ENCODE measurements at places on chromosomes 3 and 15.
A peak's percentile ranks its signal among the peaks of the same experiment; 100 is the strongest.

DNA sequence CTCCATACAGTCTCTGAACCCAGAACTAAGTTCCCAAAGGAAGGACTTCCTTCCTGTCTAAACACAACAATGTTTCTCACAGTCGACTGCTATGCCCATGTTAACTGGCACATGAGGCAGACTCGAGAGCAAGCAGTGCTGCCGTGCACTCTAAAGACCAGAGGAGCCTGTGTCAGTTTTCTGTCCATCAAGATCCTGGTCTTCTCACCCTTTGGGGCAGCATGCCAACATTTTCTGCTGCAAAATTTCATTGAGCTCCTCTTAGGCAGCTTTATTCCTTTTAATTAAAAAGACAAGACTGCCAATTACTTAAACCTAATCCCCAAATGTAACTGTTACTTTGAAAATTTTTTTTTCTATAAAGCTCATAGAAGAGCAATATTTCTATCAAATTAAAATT is 205.1 kb downstream of the GAP43 start:
- DNase-seq, result no peak

DNA sequence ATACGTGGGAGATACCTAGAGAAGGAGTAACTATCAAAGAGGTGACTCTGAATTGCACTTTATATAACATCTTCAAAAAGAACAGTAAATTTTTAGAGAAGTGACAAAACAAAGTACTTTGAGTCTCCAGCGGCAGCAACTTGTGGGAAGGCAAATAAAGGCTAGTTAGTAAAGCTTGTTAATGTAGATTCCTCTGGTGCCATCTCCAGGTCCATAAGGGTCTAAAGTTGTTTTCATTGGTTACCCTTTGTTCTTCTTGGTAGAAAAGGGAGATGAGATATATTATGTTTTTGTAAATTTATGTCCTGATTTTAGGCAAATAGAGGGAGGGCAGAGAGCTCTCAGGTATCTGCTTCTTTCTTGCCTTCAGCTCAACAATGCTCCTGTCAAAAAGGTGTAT is 161.6 kb downstream of the MYRIP start:
- DNase-seq, result no peak

GRCh38 chr15:38238311-38238710 is 14.3 kb upstream of the SPRED1 start:
- DNase-seq, result no peak

DNA sequence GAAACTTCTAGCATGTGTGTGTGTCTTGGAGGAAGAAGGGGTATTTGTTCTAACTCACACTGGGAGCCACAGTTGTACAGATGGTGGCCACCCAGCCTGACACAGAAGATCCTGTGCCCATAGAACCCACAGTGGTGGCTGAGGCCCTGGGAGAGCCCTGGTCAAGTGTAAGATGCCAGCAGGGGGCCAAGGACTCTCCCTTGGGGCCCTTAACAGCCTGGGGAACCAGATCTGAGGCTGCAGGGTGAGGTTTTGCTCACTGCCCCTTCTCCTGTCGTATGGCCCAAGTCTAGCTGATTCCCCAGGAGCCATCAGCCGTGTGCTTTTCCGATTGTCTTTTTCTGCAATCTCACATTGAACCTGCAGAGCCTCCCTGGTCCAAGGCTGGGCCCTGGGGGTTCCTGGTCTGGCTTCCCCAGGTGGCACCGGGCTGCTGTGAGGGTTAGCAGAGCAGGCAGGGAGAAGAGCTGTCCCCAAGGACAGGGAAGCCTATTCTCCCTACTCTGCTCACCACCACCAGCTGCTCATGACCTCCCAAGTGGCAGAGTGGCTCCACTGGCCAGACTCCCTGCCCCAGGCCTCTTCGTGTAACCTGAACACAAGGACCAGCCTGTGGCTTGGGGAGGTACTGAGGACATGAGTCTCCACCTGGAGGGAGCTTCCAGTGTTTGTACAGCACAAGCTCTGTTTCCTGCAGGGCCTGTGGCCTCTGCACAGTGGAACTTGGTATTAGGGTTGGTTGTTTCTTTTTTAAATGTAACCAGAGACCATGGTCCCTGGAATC is 51.9 kb downstream of the CA12 start:
- no peak for DNase-seq

DNA sequence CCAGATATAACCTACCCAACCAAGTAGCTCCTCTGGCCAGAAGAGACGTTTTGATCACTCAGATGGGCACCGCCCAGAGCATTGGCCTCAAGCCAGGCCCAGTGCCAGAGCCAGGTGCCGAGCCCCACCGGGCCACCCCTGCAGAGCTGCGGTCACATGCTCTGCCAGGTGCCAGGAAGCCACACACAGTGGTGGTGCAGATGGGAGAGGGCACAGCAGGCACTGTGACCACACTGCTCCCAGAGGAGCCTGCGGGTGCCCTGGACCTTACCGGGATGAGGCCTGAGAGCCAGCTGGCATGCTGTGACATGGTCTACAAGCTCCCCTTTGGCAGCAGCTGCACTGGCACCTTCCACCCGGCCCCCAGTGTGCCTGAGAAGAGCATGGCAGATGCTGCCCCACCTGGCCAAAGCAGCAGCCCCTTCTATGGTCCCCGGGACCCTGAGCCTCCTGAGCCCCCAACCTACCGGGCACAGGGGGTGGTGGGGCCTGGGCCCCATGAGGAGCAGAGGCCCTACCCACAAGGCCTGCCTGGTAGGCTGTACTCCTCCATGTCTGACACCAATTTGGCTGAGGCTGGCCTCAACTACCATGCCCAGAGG is 19.1 kb upstream of the APEH start:
- DNase-seq, result no peak

- no peak for DNase-seq
These were observed 25.2 kb downstream of the ABHD2 start for GRCh38 chr15:89113296-89114024.

GRCh38 chr3:155661760-155662159 is 83.1 kb downstream of the PLCH1 start:
- no peak for DNase-seq

GRCh38 chr3:185270262-185270955 is 16.6 kb upstream of the EHHADH start:
- no peak for DNase-seq

- DNase-seq, result no peak
These were observed 63.6 kb downstream of the PROS1 start for GRCh38 chr3:93910097-93910496.

- no peak for DNase-seq
These were observed 370.1 kb downstream of the LPP start for GRCh38 chr3:188524052-188524451.

GRCh38 chr3:129530251-129530791 is 1.9 kb downstream of the RHO start:
- DNase-seq, result peak; percentile 81

Data from NCI-H226 (cell line).